ENCODE measurements at places on chromosomes 5 and 9.
A peak's percentile ranks its signal among the peaks of the same experiment; 100 is the strongest.

GRCh38 chr5:72938206-72938605, 17.6 kb upstream of the FCHO2 start:
- DNase-seq, result no peak

- DNase-seq, result peak; percentile 18
Observed at GRCh38 chr9:114059047-114059803, 18.9 kb downstream of the AMBP start.

- no peak for DNase-seq
Observed at GRCh38 chr9:76419782-76420380, 25.7 kb upstream of the RFK start.

- no peak for DNase-seq
Observed at GRCh38 chr9:133975511-133975910, 16.6 kb downstream of the VAV2 start.

DNA sequence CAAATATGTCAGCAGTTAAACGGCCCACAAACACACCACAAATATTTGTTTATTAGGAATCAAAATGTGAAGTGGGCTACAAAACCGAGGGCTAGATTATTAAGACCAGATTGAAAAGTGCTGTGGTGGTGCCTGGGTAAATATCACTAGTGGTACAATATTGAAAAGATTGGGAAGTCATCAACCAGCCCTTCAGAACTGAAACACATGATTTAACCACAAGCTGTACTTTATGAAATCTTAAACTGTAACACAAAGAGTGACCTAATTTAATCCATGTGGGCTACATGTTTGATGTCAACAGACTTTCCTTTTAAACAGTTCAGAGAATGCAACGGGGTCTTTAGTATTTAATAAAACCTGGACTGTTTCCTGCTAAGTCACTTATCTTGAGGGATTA, 182.3 kb downstream of the SPATA31D1 start:
- no peak for DNase-seq

DNA sequence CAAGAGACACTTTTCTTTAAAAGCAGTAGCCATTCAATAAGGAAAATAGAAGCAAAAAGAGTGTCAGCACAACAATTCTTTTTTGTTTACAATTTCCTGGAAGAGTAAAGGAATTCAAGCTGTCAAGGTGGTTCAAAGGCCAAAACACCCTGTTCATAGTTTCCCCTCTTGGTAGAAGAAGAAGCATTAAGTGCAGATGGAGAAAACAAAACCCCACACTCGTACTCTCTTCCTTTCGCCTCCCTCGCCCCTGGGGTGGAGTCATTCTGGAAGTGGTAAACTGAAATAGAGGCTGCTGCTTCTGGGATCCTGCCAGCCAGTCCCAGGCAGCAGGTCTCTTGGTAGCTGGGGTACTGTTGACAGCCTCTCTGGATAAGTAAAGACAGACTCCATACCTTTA, 105.0 kb downstream of the ANKRD55 start:
- DNase-seq, result no peak

DNA sequence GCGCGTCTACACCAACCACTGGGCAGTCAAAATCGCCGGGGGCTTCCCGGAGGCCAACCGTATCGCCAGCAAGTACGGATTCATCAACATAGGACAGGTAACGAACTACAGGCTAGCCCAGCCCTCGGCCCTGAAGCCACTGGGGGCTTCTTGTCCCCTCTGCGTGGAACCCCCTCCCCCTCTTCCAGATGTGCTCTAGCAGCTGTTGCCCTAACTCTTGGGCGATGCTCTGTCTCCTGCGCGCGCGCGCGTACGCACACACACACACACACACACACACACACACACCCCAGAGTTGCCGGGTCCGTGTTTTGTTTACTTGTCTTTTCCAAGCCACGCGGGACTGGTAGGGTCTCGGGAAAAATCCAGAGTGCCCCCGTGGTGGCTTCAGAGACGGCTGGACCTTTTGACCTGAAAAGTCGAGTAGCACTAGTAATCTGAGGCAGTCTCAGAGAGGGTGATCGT, 836 bp downstream of the PCSK5 start:
- DNase-seq, result peak; percentile 42

GRCh38 chr9:116059466-116059865, 94.1 kb upstream of the PAPPA start:
- DNase-seq, result no peak

DNA sequence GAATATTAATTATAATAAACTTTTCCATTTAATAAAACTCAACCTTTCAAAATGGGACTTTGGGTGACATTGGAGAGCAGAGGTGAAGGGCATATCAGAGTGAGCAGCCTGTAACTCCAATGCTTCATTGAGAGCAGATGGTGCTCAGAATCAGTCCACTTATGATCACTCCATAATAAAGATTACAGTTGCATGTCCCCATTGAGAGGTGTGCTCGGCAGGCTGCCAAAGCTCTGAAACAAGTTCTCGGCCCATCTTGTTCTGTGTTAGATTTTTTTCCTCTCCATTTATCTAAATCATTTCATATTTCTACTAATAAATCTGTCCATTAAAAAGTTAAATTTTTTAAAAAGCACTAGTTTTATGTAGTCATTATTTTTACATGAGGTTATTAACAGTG, 1786.4 kb upstream of the WWC1 start:
- no peak for DNase-seq

GRCh38 chr5:126017096-126017495, 406.1 kb upstream of the GRAMD2B start:
- no peak for DNase-seq

- peak; percentile 71 for DNase-seq
Observed at GRCh38 chr5:149831492-149831891, 101.4 kb downstream of the PPARGC1B start.

DNA sequence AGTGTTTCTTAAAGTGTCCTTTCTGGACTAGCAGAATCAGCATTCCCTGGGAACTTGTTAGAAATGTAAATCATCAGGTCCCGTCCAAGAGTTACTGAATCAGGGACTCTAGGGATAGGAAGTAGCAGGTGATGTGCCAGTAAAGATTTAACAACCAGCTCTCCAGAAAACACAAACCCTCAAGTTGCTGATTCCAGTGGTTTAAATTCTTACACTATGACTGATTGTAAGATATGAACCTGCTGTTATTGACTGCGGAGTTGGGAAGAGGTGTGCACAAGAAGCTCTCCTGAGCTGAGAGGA, 39.1 kb upstream of the BASP1 start:
- DNase-seq, result no peak

DNA sequence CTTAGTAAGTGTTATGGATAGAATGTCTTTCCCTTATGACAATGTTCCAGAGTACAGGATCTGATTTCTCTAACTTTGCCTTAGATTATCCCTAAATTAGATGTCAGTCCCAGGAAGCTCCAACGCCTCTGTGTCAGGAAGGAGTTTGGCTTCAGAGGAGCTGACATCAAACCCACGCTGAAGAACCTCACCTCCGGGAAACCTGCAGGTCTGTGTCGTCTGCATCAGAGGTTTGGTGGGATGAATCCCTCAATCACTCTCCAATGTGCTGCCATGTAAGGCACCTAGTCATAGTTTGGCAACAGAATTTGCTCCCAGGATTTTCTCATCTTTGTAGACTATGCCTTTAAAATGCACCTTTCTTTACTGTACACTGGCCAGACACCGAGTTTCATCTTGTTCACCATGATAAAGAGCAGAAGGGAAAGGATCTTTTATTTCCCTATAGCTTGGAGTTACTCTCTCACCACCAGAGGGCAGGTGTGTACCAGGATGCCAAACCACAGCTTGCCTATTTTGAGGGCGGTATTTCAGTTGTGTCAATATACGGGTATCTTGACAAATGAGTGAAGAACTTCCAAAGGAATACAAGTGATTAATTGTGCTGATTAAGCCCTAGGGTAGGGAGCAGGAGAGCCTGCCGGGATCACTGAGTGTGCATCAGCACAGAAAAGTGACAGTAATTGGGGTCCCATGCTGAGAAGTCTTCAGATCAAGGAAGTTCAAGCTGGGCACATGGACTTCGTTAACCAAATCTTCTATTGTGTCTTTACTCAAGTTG, 23.4 kb downstream of the MINAR2 start:
- peak; percentile 63 for DNase-seq

DNA sequence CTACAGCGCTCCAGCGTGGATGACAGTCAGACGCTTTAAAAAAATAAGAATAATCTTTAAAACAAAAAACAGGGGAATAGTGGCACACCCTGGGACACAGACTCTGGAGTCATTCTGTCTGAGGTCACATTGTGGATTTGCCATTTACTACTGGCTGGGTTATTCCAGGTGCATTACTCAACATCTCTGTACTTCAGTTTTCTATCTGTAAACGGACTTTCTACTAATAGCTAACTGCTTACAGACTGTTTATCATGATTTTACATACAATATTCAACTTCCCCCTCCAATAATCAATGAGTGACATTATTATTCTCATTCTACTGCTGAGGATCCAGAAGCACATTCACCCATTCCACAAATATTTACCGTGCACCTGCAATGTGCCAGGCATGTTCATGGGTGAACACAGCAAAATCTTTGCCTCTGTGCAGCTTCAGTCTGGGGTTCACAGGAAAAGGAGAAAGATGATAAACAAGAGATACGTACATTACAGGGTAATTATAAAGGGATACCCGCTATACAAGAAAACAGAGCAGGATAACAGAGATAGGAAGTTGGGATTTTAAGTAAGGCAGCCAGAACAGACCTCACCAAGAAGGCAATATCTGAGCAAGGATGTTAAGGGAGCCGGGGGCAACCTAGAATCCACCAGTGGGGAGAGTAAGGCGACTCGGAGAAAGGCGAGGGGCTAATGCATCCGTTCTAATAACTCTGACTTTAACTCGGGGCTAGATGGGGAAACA, 984 bp upstream of the RAD23B start:
- DNase-seq, result no peak

- no peak for DNase-seq
Observed at GRCh38 chr9:99326112-99326916, 104.2 kb downstream of the SEC61B start.

GRCh38 chr5:158747816-158748432, 351.8 kb downstream of the EBF1 start:
- no peak for DNase-seq

GRCh38 chr5:171622010-171622409, 163.6 kb upstream of the SMIM23 start:
- no peak for DNase-seq

- no peak for DNase-seq
Observed at GRCh38 chr9:86534572-86535258, 180.5 kb upstream of the TUT7 start.

DNA sequence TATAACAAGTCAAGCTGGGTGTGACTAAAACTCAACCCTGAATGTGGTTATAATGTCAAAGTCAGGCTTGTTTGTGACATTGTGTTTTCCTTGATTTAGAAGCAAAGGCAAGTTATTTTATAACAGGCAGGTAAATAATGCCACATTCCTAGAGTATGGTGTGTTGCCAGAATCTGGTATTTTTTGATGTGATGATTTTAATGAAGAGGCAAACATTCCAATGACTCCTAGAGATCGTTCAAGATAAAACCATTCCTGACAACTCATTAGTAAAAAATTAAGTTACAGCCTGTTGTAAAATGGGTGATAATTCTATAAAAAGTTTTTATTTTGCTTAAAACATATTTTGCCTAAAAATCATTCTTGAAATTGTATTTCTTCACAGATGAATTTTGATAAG, 60.0 kb downstream of the RAB14 start:
- no peak for DNase-seq

- DNase-seq, result no peak
Observed at GRCh38 chr5:10063997-10064396, 185.7 kb downstream of the ATPSCKMT start.

Data from activated CD8-positive, alpha-beta memory T cell treated with anti-CD3 and anti-CD28 coated beads, Interleukin-2, amount 10 ng/mL, durations not matched to agents 7 days and 5 days (primary cell).